T-helper 1 cell treated with Interleukin-12 subunit alpha and Interleukin-12 subunit beta and Interleukin-4 antibody, amounts not matched to agents 30 ng/mL and 1 ng/mL, for 36 hours (primary cell): ENCODE measurements at places on chromosomes 7 and 10. TPM values are rescaled to one million over a fixed set of nuclear protein-coding genes. Genes with fewer than 3 reads are reported as not detected.

The PCLO gene
- total RNA-seq = not detected in 2 replicates

The IFIT1B gene
- not detected in 2 replicates for total RNA-seq

The PLEKHS1 gene
- 0.22 TPM in 2 replicates for total RNA-seq

The CRYGN gene
- not detected in 2 replicates for total RNA-seq

The CTAGE4 gene
- total RNA-seq = 0.49 and 1.0 TPM in 2 replicates

The ENO4 gene
- total RNA-seq = not detected in 2 replicates

The MINPP1 gene
- 12.6 and 13.1 TPM in 2 replicates for total RNA-seq

The CABCOCO1 gene
- total RNA-seq = not detected in 2 replicates

The ODAD2 gene
- total RNA-seq = not detected in 2 replicates

The C10orf67 gene
- total RNA-seq = 0.20 TPM in 2 replicates

The CTTNBP2 gene
- not detected in 2 replicates for total RNA-seq

The STX1A gene
- total RNA-seq = 15.7 and 16.4 TPM in 2 replicates

The TEX36 gene
- total RNA-seq = not detected in 2 replicates

The CALCR gene
- not detected in 2 replicates for total RNA-seq

The SVOPL gene
- total RNA-seq = not detected in 2 replicates

The ZSCAN25 gene
- total RNA-seq = 26.8 and 28.9 TPM in 2 replicates

The CTAGE8 gene
- total RNA-seq = 2.5 and 2.9 TPM in 2 replicates

The IRF5 gene
- 9.8 and 11.3 TPM in 2 replicates for total RNA-seq

The FAM241B gene
- total RNA-seq = 9.9 and 10.0 TPM in 2 replicates

The TAS2R41 gene
- total RNA-seq = not detected in 2 replicates

The HOXA6 gene
- total RNA-seq = not detected in 2 replicates

The HOXA4 gene
- total RNA-seq = 0.22 TPM in 1 of 2 replicates, not detected in the other

The TSPAN33 gene
- total RNA-seq = 4.9 and 7.0 TPM in 2 replicates

The MYL10 gene
- not detected in 2 replicates for total RNA-seq

The TFEC gene
- total RNA-seq = 0.17 TPM in 1 of 2 replicates, not detected in the other

The MOGAT3 gene
- total RNA-seq = not detected in 2 replicates
